SW 1271 (cell line): ENCODE measurements at places on chromosomes 12 and 14.

GRCh38 chr12:14775636-14775980 lies 27.7 kb downstream of the WBP11 start:
- DNase-seq = no peak

DNA sequence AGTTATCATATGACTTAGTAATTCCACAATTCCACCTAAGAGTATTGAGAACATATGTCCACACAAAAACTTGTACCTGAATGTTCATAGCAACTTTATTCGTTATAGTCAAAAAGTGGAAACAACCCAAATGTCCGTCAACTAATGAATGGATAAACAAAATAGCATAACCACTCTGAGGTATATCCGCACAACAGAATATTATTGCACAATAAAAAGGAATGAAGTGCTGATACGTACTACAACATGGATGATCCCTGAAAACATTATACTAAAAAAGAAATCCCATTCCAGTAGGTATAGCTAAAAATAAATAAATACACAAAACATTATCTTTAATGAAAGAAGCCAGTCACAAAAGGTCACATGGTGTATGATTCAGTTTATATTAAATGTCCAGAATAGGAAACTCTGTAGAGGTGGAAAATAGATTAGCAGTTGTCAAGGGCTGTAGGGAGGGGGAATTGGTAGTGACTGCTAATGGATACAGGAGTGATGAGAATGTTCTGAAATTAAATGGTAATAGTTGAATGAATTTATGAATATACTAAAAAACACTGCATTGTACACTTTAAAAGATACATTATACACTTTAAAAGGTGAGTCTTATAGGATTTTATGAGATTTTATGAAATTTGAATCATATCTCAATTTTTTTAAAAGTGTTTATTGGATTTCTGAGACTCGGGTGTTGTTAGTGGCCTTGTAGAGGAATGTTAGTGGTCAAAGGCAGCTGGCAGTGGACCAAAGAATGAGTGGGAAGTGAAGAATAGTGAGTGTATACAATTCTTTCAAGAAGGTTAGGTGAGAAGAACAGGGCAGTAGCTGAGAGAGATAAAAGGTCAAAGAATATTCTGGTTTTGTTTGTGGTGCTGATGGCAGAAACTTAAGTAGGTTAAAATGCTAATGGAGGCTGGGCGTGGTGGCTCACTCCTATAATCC lies 36.3 kb upstream of the BAZ1A start:
- DNase-seq = no peak

DNA sequence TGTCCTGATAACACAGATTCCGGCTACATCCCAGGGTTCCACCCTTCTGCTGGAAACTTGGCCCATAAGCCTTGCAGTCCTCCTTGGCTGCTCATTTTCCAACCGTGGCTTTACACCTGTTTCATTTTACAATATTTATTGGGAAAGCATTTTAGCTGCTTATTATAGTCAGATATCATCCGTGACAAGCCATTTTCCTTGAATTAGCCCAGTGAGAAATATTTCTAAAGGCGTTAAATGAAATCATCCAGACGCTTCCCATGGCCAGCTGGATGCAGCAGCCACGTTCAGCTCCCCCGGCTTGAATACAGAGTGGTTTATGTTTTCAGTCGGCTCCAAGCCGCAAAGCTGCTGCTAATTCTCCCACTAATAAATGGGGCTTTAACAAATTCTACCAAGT lies 245.0 kb upstream of the PELI2 start:
- no peak for DNase-seq

- no peak for DNase-seq
Observed at GRCh38 chr14:67577181-67577808, 22.8 kb downstream of the PIGH start.

- DNase-seq = no peak
Observed at GRCh38 chr14:64789696-64790095, 85.5 kb downstream of the PLEKHG3 start.

- DNase-seq = no peak
Observed at GRCh38 chr14:52069307-52070050, 620 bp upstream of the NID2 start.

- DNase-seq = peak; percentile 72
Observed at GRCh38 chr12:63068857-63069442, 82.1 kb downstream of the AVPR1A start.

GRCh38 chr14:64951724-64952123 lies 9.2 kb upstream of the GPX2 start:
- no peak for DNase-seq

DNA sequence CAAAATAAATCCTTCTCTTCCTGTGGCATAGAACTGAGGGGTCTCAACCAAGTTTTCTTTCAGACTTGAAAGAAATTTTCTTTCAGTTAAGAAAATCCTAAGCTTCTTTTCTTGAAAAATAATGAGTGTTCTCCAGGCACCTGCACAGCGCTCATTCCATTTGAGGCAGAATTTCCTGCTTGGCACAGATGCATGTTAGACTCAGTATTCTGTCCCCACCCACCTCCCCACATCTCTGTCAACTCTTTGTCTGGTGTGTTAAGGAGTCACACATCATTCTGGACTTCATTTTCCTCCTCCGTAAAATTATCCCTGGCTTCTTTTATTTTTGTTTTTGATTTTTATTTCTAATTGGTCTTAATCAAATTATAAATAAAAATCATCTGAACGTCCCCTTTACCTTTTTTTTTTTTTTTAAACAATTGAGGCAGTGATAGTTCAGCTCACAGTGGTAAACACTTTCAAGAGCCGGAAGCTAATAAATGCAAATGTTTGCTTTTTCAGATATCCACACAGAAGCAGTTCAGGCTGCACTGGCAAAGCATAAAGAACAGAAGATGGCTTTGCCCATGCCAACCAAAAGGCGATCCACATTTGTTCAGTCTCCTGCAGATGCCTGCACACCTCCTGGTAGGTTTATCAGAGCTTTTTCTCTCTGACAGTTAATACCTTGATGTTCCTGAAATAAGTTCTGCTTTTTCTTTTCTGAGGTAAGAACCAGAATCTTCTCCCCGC lies 104.0 kb upstream of the ATF1 start:
- DNase-seq = no peak

- peak; percentile 86 for DNase-seq
Observed at GRCh38 chr14:100213956-100214769, 24.8 kb upstream of the YY1 start.

GRCh38 chr12:2998789-2999264 lies 39.6 kb downstream of the TEAD4 start:
- DNase-seq = no peak

- DNase-seq = no peak
Observed at GRCh38 chr14:52873694-52874093, 77.2 kb downstream of the FERMT2 start.

GRCh38 chr12:590206-590750 lies 73.0 kb downstream of the NINJ2 start:
- DNase-seq = no peak

GRCh38 chr12:53443955-53444354 lies 2.4 kb downstream of the PRR13 start:
- no peak for DNase-seq

- no peak for DNase-seq
Observed at GRCh38 chr12:51863363-51863932, 14.9 kb upstream of the FIGNL2 start.

DNA sequence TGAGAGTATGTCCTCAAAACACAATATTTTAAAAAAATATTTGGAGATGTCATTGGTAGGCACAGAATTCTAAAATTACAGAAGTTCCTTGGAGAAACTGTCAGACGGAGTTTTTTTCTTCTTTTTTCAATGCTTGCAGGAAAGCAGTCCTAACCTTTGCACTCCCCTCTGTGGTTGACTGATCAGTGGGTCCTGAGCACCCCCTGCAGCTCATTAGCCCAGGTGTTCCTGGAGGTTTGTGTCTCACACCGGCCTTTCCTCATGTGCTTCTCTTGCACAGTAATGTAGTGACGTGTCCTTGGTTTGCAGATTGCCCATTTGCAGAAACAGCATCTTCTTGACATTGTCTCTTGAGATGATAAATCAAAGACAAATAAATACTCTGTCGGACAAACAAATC lies 513.0 kb downstream of the TMEM121 start:
- DNase-seq = no peak

GRCh38 chr12:61701471-61701870 lies 558.7 kb upstream of the USP15 start:
- no peak for DNase-seq

GRCh38 chr12:120659151-120659525 lies 18.7 kb downstream of the CABP1 start:
- DNase-seq = no peak

DNA sequence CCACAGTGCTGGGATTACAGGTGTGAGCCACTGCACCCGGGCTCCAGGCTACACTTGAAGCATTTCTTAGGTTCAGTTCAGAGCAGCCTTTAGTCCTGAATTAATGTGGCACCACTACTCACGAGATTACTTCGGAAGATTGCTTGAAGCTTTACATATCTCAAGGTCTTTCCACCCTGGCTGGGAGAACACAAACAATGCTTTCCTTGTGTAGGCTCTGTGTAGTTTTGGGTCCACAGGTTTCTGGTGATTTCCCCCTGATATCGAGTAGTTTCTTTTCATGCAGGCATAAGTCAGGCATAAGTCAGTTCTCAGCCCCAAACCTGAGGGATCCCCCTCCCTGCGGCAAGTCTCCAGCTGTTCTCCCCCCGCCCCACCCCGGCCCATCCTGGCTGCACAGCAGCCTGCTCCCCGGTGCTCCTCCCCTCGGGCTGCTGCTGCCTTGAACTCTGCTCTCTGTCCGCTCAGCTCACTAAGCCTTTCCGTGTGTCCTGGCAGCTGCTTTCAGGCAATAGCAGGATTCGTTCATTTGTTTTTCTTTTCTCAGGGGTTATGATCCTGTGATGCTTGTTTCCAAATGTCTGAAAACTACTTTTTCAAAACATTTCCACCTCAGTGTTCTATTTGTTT lies 417.7 kb downstream of the TMEM121 start:
- DNase-seq = no peak

GRCh38 chr12:105978686-105979085 lies 160.1 kb downstream of the NUAK1 start:
- DNase-seq = no peak

- DNase-seq = no peak
Observed at GRCh38 chr14:66281036-66281776, 205.0 kb upstream of the CCDC196 start.

GRCh38 chr14:41824441-41824840 lies 217.8 kb downstream of the LRFN5 start:
- DNase-seq = no peak

- DNase-seq = no peak
Observed at GRCh38 chr12:29066011-29066588, 83.0 kb upstream of the FAR2 start.

DNA sequence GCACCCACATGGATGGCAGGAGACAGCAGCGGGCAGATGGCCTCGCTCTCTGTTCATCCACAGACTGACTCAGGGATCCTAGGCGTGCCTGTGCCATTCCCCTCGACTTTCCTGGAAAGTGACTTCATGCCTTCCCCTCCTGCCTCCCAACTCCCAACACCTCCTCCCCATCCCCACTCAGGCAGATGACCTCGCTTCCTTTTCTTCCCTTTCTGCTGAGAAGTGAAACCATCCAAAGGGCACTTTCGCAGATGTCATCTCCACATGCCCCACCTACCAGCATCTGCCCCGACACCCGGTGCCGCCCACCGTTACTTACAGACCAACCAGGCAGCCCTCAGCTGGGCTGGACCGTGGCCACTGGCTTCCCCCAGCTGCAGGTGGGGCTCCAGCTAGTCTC lies 29.6 kb downstream of the BEGAIN start:
- no peak for DNase-seq

DNA sequence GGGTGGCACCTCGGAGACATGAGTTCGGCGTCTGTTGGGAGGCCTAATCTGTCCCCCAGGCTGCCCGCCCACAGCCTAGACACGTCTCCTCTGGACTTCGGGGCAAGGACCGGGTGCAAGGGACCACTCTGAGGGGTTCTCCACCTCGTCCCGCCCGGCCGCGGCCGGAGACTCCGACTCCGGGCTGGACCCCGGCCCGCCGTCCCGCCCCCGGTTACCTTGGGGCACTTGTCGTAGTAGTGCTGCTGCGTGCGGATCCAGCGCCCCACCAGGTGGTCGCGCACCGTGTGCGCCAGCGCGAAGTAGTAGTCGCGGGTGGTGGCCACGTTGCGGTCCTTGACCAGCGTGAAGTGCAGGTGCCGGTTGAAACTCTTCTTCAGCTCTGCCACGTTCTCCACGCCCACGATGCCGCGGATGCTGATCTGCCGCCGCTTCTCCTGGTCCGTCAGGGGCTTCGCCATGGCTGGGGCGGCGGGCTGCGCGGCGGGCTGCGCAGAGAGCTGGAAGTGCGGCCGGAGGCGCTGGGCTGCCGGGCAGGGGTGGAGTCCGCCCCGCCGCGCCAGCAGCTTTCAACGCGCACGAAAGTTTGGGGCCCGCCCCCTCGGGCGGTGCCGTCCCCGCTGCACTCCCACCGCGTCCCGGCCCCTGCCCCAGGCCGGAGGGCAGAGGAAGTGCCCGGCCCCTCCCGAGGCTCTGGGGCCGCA lies at the start of gene PYGL:
Gene PYGL (minus strand): TSS at position 541 of the 704 bp plus-strand sequence. CDS start 80 bp downstream, at position 461.
- DNase-seq = peak; percentile 79

- DNase-seq = no peak
Observed at GRCh38 chr14:100653409-100653808, 66.2 kb upstream of the BEGAIN start.

- no peak for DNase-seq
Observed at GRCh38 chr12:117330441-117331113, 30.8 kb downstream of the NOS1 start.

GRCh38 chr14:49966304-49966809 lies 73.5 kb downstream of the ARF6 start:
- DNase-seq = no peak

GRCh38 chr12:67797185-67797741 lies 148.7 kb downstream of the DYRK2 start:
- DNase-seq = no peak
